ENCODE measurements at places on chromosomes 4 and X. TPM values are rescaled to one million over a fixed set of nuclear protein-coding genes. Genes with fewer than 3 reads are reported as not detected.

Gene FABP2
- 0.09 TPM for total RNA-seq

Gene FAM184B
- not detected for total RNA-seq

- no peaks in the 10 kb centered on the region for H3K27me3 ChIP-seq
- H3K36me3 ChIP-seq: no peaks in the 10 kb centered on the region
- peak; percentile 58 for DNase-seq
These were observed 236.9 kb downstream of the AR start for GRCh38 chrX:67780694-67781109.

Gene TCEAL6
- total RNA-seq: not detected

Gene SOWAHD
- total RNA-seq: 0.36 TPM

DNA sequence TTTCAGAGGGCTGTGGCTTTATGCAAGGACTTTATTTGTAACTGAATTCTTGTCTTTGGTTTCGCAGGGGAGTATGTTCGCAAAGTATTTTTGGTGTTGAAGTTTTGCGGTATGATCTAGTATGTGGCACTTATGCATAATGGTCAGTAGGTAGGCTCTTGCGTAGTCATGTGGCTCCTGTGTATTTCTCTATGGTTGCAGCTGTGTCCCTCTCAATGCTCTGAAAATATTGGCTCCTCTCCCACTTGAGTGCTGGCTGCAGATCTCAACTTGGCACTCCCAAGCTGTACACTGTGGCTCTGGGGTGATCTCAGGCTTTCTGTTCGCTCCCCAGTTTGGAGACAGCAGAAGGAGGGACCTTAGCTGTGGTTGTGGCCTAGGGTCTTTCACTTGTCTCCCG, 24.8 kb downstream of the ARMCX5 start:
- no peak for DNase-seq
- no peaks in the 10 kb centered on the region for H3K4me1 ChIP-seq
- H3K27ac ChIP-seq: no peak overlapping the region
- no peaks in the 10 kb centered on the region for H3K27me3 ChIP-seq

DNA sequence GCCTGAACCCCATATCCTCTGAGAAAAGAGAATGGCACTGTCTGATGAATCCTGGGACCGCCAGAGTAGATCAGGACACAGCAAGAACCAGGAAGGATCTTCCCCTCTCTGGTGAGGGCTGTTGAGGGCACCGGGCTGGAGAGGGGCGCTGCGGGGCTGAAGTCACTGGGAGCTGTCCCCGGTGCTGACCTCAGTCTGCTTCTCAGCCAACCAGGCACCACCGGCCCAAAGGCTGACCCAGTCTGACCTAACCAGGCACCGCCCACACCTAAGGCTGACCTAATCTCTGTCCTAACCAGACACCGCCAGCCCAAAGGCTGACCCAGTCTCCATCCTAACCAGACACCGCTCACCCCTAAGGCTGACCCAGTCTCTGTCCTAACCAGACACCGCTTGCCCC, 82.8 kb downstream of the CPZ start:
- no peaks in the 10 kb centered on the region for H3K36me3 ChIP-seq
- no peak for DNase-seq
- H3K4me1 ChIP-seq: no peaks in the 10 kb centered on the region
- H3K4me3 ChIP-seq: no peak overlapping the region

DNA sequence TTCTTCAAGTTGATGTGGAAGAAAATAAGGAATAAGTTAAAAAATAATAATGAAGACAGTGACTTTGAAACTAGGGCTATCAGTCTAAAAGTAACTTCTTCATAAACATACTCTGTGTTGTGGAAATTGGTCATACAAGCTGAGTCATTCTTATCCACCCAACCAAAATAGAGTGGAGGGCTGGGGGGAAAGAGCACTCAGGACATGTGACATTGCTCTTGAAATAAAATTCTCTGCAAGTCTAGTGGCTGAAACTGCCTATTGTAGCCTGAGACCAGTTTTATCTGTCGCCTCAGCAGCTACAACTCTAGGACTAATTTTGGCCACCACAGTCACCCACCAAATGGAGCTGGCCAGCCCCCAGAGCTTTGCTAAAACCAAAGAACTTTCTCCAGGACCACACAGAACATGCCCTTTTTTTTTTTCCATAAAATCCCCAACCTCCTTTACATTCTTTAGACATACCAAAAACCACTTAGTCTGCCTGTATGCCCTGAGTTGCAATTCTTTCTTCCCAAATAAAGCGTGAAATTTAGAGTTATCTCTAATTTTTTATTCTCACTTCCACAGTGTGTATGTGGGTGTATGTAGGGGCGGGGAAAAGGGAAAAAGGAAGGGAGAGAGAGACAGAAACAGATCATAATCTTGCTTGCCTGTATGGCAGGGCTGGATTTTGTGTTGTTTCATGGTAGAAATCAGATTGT, 23.0 kb upstream of the SLC25A4 start:
- H3K27me3 ChIP-seq: no peaks in the 10 kb centered on the region
- H3K36me3 ChIP-seq: no peaks in the 10 kb centered on the region
- H3K4me3 ChIP-seq: no peak overlapping the region

DNA sequence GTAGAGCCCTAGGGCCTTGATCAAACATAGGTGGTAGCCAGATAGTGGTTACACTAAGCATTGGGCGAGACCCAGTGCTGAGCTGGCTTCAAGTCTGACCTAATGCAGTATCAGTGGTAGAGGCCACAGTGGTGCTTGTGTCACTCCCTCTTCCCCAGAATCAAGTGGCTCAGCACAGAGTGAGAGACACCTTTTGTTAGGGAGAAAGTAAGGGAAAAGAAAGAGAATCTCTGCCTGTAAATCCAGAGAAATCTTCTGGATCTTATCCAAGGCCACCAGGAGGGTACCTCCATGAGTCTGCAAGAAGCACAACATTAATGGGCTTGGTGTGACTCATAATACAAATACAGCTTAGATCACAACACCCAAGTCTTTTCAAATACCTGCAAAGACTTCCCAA, 117.7 kb upstream of the SLC6A14 start:
- no peak overlapping the region for H3K27ac ChIP-seq
- H3K36me3 ChIP-seq: no peaks in the 10 kb centered on the region
- no peak overlapping the region for H3K4me3 ChIP-seq
- H3K27me3 ChIP-seq: no peaks in the 10 kb centered on the region
- no peaks in the 10 kb centered on the region for H3K4me1 ChIP-seq

GRCh38 chr4:37726666-37727065, 40.5 kb upstream of the RELL1 start:
- DNase-seq: no peak
- no peak overlapping the region for H3K4me3 ChIP-seq
- H3K4me1 ChIP-seq: no peaks in the 10 kb centered on the region
- H3K27me3 ChIP-seq: no peaks in the 10 kb centered on the region
- H3K27ac ChIP-seq: no peak overlapping the region
- H3K36me3 ChIP-seq: no peaks in the 10 kb centered on the region

Gene PABPC1L2A
- not detected for total RNA-seq

Data from heart right ventricle (tissue), 16 donors.